ENCODE measurements at places on chromosomes 16 and 17.
A peak's percentile ranks its signal among the peaks of the same experiment; 100 is the strongest.

DNA sequence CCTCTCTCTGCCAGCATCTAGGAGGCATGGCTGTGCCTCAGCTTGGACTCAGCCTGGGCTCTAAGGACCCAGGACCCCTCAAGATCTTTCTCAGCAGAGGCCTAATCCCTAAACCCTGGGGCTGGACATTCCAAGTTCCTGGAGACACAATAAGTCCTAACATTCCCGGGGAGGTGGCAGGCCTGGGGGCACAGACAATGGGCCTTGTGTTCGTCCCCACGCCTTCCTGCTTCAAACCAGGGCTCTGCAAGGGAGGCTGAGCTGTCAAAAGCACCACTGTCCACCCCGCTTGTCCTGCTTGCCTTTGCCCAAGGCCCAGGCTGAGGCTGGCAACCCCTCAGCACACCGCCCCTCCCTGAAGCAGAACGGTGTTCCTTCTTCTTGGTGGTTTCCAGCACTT, 13.7 kb downstream of the SDK2 start:
- H3K27ac ChIP-seq, result no peak overlapping the region
- H3K4me3 ChIP-seq, result no peak overlapping the region
- H3K4me1 ChIP-seq, result no peaks in the 10 kb centered on the region
- no peaks in the 10 kb centered on the region for H3K27me3 ChIP-seq
- H3K36me3 ChIP-seq, result no peaks in the 10 kb centered on the region
- DNase-seq, result no peak

GRCh38 chr17:5210091-5210490, 18.4 kb upstream of the ZNF594 start:
- no peak overlapping the region for H3K27ac ChIP-seq
- H3K4me1 ChIP-seq, result no peaks in the 10 kb centered on the region
- DNase-seq, result no peak
- no peaks in the 10 kb centered on the region for H3K27me3 ChIP-seq

DNA sequence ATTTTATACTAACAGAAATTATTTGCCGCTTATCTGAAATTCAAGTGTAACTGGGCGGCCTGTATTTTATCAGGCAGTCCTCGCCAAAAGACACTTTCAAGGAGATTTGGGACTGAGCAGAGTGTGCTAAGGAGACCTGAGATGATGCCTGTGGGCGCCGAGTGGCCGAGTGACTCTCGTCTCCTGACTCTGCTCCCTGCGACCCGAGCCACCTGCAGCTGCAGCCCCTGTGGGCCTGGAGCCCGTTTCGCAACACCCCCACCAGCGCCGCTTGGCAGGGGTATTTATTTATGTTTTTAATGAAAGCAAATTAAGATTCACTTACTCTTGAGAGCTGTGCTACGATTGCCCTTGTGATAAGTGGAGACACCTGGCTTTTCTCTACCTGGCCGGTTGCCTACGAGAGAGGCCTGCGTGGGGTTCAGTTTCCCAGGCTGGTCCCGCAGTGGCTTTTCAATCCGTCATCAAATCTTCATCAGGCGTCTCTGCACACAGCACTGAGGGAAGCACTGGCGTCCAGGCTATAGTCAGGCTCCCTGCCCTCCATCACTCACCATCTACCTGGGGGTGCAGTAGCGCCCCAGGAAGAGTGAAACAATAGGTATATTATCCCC, 124.0 kb downstream of the SEC14L1 start:
- no peak for DNase-seq
- no peak overlapping the region for H3K4me3 ChIP-seq
- H3K4me1 ChIP-seq, result no peaks in the 10 kb centered on the region
- H3K27me3 ChIP-seq, result no peaks in the 10 kb centered on the region

DNA sequence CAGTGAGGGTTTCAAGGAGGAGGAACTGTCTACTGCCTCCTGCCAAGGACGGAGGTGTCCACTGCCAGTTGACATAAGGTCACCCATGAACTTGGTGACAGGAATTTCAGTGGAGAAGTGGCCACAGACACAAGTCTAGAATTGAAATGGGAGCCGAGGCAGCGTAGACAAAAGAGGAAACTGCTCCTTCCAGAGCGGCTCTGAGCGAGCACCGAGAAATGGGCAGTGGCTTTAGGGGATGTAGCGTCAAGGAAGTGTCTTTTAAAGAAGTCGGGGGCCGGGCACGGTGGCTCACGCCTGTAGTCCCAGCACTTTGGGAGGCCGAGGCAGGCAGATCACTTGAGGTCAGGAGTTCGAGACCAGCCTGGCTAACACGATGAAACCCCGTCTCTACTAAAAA, 3.1 kb upstream of the SERPINF1 start:
- H3K27me3 ChIP-seq, result no peaks in the 10 kb centered on the region
- no peaks in the 10 kb centered on the region for H3K36me3 ChIP-seq
- H3K4me1 ChIP-seq, result no peaks in the 10 kb centered on the region

DNA sequence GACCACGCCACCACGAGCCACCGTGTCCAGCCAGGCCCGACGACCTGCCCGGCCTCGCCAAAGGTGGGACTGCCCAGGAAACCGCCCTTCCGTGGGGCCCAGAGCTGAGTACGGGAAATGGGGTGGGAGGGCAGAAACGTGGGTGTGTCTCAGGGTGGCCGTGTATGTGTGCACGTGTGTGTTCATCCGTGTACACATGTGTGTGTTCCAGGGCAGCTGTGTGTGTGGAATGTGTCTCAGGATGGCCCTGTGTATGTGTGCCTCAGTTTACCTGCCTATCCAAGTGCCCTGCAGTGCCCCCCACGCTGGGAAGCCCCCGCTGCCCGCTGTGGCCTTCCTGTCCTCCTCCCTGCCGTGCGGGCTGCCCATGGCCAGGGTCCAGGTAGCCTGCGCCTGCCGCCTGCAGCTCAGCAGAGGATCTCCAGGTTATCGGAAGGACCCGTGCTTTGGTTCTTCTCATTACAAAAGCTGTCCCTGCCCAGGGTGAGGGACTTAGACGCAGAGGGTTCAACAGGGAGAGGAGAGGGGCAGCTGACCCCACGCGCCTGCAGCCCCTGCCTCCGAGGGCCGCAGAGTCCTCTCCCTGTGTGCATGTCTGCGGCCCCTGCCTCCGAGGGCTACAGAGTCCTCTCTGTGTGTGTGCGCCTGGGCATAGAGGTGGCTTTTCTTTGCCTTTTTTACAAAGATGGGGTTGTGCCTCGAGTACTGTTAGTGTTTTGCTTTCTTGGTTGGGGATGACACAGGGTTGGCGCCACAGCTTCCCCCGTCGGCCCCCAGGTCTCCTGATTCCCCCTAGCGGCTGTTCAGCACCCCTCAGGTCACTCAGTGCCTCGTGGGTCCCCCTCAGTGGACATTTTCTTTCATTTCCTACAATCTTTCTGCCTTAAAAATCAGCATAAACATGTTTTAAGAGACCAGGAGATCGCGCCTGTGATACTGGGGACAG, 23.6 kb downstream of the ZNF469 start:
- H3K36me3 ChIP-seq, result no peaks in the 10 kb centered on the region
- H3K4me3 ChIP-seq, result peak overlapping the region; percentile 22
- H3K4me1 ChIP-seq, result no peaks in the 10 kb centered on the region
- H3K27me3 ChIP-seq, result no peaks in the 10 kb centered on the region

GRCh38 chr17:50523208-50523607, 9.3 kb upstream of the EPN3 start:
- no peak for DNase-seq
- no peak overlapping the region for H3K27ac ChIP-seq
- no peaks in the 10 kb centered on the region for H3K27me3 ChIP-seq
- H3K4me1 ChIP-seq, result no peaks in the 10 kb centered on the region
- no peak overlapping the region for H3K4me3 ChIP-seq

DNA sequence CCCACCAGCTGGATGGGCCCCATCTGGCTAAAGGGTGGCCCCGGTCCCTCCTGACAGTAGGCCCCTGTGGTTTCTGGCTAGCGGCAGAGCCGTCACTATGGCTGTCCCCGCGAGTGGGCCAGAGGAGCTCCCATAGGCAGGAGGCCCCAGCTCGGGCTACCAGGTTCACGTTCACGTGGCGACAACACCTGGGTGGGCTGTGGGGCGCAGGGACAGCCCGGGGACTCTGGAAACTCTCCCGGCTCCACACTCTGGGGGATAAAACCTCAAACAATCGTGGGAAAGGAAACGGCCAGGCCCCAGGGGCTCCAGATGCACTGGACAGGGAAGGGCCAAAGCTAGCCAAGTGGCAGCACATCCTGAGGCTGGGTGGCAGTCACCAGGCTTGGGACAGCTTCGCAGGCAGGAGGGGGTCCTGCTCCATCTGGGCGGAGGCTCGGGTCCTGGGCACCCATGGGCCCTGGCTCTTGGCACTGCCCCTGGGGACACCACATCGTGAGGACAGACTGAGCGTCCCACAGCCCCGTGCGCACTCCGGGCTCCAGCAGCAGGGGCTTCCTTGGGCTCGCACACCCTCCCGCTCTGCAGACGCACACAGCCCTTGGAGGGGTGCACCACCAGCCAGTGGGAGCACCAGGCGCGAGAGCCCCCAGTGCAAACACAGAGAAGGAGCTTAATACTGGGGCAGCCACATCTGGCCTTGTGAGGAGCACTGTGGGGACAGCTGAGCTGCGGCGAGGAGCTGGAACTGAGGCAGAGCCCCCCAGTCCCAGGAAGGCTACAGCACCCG, 4.4 kb downstream of the RNF166 start:
- peak overlapping the region; percentile 0 for H3K4me3 ChIP-seq
- DNase-seq, result no peak
- H3K27me3 ChIP-seq, result no peaks in the 10 kb centered on the region
- H3K36me3 ChIP-seq, result peaks cover 34% of the 10 kb centered on the region
- H3K4me1 ChIP-seq, result no peaks in the 10 kb centered on the region

Measured in right atrium auricular region (tissue), 2 donors.